ENCODE measurements at places on chromosomes 3 and 15. TPM values are rescaled to one million over a fixed set of nuclear protein-coding genes. Genes with fewer than 3 reads are reported as not detected.

GRCh38 chr3:68483601-68484000 lies 448.7 kb downstream of the TAFA4 start:
- no peak overlapping the region for H3K4me3 ChIP-seq
- no peaks in the 10 kb centered on the region for H3K4me1 ChIP-seq
- H3K27me3 ChIP-seq: no peaks in the 10 kb centered on the region
- no peaks in the 10 kb centered on the region for H3K36me3 ChIP-seq

GRCh38 chr3:169659820-169660674 lies 3.5 kb downstream of the MECOM start:
- peaks cover 8% of the 10 kb centered on the region for H3K4me1 ChIP-seq
- H3K36me3 ChIP-seq: no peaks in the 10 kb centered on the region
- H3K27ac ChIP-seq: no peak overlapping the region
- no peak for DNase-seq
- H3K27me3 ChIP-seq: no peaks in the 10 kb centered on the region

DNA sequence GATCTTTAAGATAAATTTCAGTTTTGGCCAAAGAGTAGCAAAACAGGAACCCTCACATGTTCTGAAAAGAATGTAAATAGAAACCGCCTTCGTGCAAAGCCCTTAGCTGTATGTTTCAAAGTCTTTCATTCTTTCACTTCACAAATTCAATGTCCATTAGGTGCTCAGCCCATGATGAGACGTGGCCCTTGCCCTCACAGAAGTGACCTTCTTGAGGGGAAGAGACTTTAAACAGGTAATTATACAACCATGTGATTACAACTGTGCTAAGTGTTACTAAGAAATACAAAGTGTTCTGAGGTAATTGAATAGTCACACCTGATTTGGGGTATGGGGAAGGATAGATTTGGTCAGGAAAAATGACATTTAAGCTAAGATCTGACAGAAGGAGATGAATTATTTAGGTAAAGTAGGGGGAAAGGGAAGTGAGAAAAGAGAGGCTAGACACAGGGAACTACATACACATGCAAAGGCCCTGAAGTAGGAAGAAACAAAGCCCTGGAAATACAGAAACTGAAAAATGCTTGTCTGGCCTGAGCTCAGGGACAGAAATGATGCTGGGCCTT lies 19.6 kb downstream of the HSPBAP1 start:
- no peak for DNase-seq
- no peaks in the 10 kb centered on the region for H3K4me1 ChIP-seq
- H3K4me3 ChIP-seq: no peak overlapping the region
- H3K36me3 ChIP-seq: no peaks in the 10 kb centered on the region
- H3K27me3 ChIP-seq: no peaks in the 10 kb centered on the region

- no peaks in the 10 kb centered on the region for H3K27me3 ChIP-seq
- H3K4me3 ChIP-seq: no peak overlapping the region
Observed at GRCh38 chr15:86162641-86163040, 83.0 kb downstream of the AGBL1 start.

DNA sequence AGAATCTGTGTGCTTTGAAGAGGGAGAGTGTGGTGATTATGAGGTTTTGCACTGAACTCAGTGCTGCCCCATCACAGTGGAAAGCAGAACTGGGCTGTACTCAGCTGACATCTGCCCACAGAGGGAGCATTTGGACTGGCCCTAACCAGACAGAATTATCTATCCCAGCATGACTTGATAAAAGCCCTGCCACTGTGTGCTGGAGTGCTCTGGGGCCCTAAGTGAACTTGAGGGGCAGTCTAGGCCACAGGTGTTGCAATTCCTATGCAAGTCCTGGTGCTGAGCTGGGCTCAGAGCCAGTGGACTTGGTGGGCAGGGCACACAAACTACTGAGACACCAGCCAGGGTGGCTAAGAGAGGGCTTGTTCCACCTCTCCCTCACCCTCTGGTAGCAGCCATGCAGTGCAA lies 269.2 kb upstream of the CTNNB1 start:
- DNase-seq: no peak
- H3K36me3 ChIP-seq: no peaks in the 10 kb centered on the region
- H3K27me3 ChIP-seq: no peaks in the 10 kb centered on the region
- H3K4me3 ChIP-seq: no peak overlapping the region
- no peak overlapping the region for H3K27ac ChIP-seq

DNA sequence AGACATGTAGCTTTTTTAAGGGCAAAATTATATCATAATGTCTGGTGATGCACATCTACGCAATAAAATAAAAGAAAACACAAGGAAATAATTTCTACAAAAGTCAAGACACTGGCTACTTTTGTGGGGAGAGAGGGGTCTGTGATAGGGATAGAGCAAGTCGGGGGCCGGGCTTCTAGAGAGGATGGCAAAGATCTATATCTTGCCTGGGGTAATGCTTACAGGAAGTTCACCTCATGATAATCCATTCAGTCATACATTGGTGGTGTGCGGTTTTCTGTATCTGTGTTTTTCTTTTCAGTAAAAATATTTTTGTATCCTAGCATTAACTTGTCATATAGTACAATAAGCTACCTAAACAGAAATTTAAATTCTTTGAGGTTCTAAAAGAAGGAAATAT lies 178.8 kb downstream of the ARRDC4 start:
- H3K36me3 ChIP-seq: no peaks in the 10 kb centered on the region
- no peak overlapping the region for H3K27ac ChIP-seq
- H3K4me1 ChIP-seq: no peaks in the 10 kb centered on the region
- no peak for DNase-seq

GRCh38 chr3:196994056-196994455 lies 25.4 kb upstream of the PIGZ start:
- H3K36me3 ChIP-seq: no peaks in the 10 kb centered on the region
- no peak overlapping the region for H3K4me3 ChIP-seq
- H3K4me1 ChIP-seq: no peaks in the 10 kb centered on the region
- no peaks in the 10 kb centered on the region for H3K27me3 ChIP-seq

- H3K4me3 ChIP-seq: no peak overlapping the region
- H3K4me1 ChIP-seq: no peaks in the 10 kb centered on the region
- no peaks in the 10 kb centered on the region for H3K36me3 ChIP-seq
Observed at GRCh38 chr15:22870865-22871264, 32.4 kb downstream of the NIPA2 start.

Gene ALG1L2
- 1.9 TPM for total RNA-seq

Gene CLDN18
- total RNA-seq: not detected

Gene GOLGA8Q
- 1.0 TPM for total RNA-seq

Data from ovary (tissue), 10 donors.